Spinal cord (tissue), 10 donors: ENCODE measurements at places on chromosomes 6 and 20.

GRCh38 chr6:166420351-166420750, 37.6 kb upstream of the MPC1 start:
- H3K27me3 ChIP-seq: no peaks in the 10 kb centered on the region
- H3K27ac ChIP-seq: no peak overlapping the region
- H3K4me3 ChIP-seq: no peak overlapping the region
- peak; percentile 23 for DNase-seq

GRCh38 chr6:1054653-1055014, 257.3 kb upstream of the FOXQ1 start:
- H3K4me3 ChIP-seq: no peak overlapping the region
- no peaks in the 10 kb centered on the region for H3K4me1 ChIP-seq
- DNase-seq: no peak

- H3K27me3 ChIP-seq: no peaks in the 10 kb centered on the region
- no peak overlapping the region for H3K4me3 ChIP-seq
- no peak overlapping the region for H3K27ac ChIP-seq
- DNase-seq: no peak
These were observed 9.2 kb upstream of the RAB22A start for GRCh38 chr20:58300321-58300720.

GRCh38 chr20:20446425-20447015, 78.6 kb downstream of the INSM1 start:
- H3K4me3 ChIP-seq: no peak overlapping the region
- H3K36me3 ChIP-seq: no peaks in the 10 kb centered on the region
- H3K4me1 ChIP-seq: peaks cover 4% of the 10 kb centered on the region
- H3K27ac ChIP-seq: no peak overlapping the region

DNA sequence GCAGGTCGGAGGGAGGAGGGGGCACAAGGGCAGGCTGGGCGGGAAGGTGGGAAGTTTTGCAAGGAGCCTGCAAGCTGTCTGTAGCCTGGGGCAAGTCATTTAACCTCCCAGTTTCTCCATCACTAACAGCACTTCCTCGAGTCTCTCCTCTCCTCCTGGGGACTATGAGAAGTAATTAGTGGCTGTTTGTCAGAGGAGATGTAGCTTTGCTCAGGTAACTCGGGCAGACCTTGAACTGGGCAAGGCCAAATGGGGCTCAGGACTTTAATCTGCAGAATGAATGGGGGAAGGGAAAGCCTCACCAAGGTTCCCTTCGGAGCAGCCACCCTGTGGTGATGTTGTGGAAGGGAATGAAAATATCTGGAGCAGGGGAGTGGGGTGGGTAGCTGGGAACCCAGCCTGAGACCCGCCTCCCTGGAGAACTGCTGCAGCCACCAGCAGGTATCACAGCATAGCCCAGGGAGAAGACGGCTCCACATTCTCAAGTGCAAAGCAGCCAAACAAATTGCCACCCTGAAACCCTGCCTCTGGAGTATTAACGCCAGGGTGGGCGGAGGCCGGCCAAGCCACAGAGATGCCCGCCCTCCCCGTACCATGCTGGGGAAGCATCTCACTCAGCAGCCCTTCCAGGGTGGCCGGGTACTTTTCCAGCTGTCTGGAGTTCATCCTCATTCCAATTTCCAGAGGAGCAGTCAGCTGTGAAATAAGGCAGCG, 6.1 kb upstream of the LEMD2 start:
- no peak overlapping the region for H3K4me3 ChIP-seq
- no peaks in the 10 kb centered on the region for H3K27me3 ChIP-seq
- no peak overlapping the region for H3K27ac ChIP-seq
- H3K36me3 ChIP-seq: no peaks in the 10 kb centered on the region
- no peak for DNase-seq

GRCh38 chr6:129498950-129499842, 210.8 kb downstream of the ARHGAP18 start:
- H3K4me1 ChIP-seq: peaks cover 12% of the 10 kb centered on the region
- H3K4me3 ChIP-seq: no peak overlapping the region
- no peaks in the 10 kb centered on the region for H3K27me3 ChIP-seq
- DNase-seq: no peak
- H3K36me3 ChIP-seq: no peaks in the 10 kb centered on the region
- H3K27ac ChIP-seq: no peak overlapping the region

- H3K4me3 ChIP-seq: no peak overlapping the region
- DNase-seq: no peak
- H3K4me1 ChIP-seq: peaks cover 2% of the 10 kb centered on the region
These were observed 9.7 kb upstream of the TBC1D7 start for GRCh38 chr6:13338038-13338437.

- H3K36me3 ChIP-seq: no peaks in the 10 kb centered on the region
- H3K4me3 ChIP-seq: no peak overlapping the region
- no peak overlapping the region for H3K27ac ChIP-seq
- no peaks in the 10 kb centered on the region for H3K4me1 ChIP-seq
- H3K27me3 ChIP-seq: no peaks in the 10 kb centered on the region
These were observed 25.6 kb upstream of the HLA-A start for GRCh38 chr6:29916741-29917140.

- no peaks in the 10 kb centered on the region for H3K4me1 ChIP-seq
- DNase-seq: no peak
- no peaks in the 10 kb centered on the region for H3K27me3 ChIP-seq
- no peak overlapping the region for H3K4me3 ChIP-seq
These were observed 13.3 kb upstream of the SLC2A12 start for GRCh38 chr6:134065706-134066105.

GRCh38 chr6:5403609-5404008, 142.3 kb downstream of the FARS2 start:
- no peaks in the 10 kb centered on the region for H3K4me1 ChIP-seq
- no peaks in the 10 kb centered on the region for H3K27me3 ChIP-seq
- DNase-seq: no peak
- H3K27ac ChIP-seq: no peak overlapping the region

GRCh38 chr6:75299801-75300530, 15.4 kb upstream of the TMEM30A start:
- no peaks in the 10 kb centered on the region for H3K36me3 ChIP-seq
- H3K4me3 ChIP-seq: no peak overlapping the region
- no peaks in the 10 kb centered on the region for H3K4me1 ChIP-seq
- no peaks in the 10 kb centered on the region for H3K27me3 ChIP-seq

- H3K36me3 ChIP-seq: no peaks in the 10 kb centered on the region
- no peak overlapping the region for H3K27ac ChIP-seq
- H3K4me1 ChIP-seq: no peaks in the 10 kb centered on the region
- DNase-seq: no peak
- no peaks in the 10 kb centered on the region for H3K27me3 ChIP-seq
These were observed 283.9 kb downstream of the TBC1D7 start for GRCh38 chr6:13044390-13044789.

- DNase-seq: no peak
- no peak overlapping the region for H3K4me3 ChIP-seq
- H3K27ac ChIP-seq: no peak overlapping the region
- H3K36me3 ChIP-seq: no peaks in the 10 kb centered on the region
- no peaks in the 10 kb centered on the region for H3K27me3 ChIP-seq
These were observed 90.4 kb downstream of the BMP2 start for GRCh38 chr20:6857927-6858326.

GRCh38 chr6:128290221-128290620, 230.2 kb downstream of the PTPRK start:
- no peaks in the 10 kb centered on the region for H3K4me1 ChIP-seq
- DNase-seq: no peak
- H3K36me3 ChIP-seq: no peaks in the 10 kb centered on the region
- no peaks in the 10 kb centered on the region for H3K27me3 ChIP-seq

DNA sequence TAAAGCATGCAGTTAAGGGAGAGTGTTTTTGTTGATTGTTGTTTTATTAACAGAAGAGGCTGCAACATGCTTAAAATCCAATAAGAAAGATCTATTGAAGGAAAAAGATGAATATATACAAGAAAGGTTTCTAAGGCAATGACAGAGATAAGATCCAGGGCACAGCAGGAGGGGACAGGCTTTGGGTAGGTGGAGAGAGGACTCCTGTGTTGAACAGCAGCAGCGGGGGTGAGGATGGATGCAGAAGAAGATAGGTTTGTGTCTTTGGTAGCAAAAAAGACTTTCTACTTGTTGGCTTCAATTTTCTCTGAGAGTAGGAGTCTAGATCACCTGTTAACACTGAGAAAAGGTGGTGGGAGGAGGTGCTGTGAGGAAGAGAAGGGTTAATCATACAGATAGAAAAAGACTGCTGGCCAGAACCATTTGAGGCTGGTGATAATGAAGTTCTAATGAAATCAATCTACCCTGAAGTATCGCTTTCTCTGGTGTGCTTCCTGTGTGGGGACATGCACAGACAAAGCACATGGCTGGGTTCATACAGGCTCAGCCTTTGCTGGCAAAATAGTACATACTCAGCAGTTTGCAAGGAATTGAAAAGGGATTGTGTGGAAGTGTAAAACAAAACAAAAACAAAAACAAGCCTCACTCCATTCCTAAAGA, 17.2 kb upstream of the DST start:
- H3K4me3 ChIP-seq: no peak overlapping the region
- H3K4me1 ChIP-seq: no peaks in the 10 kb centered on the region
- H3K27ac ChIP-seq: no peak overlapping the region
- H3K36me3 ChIP-seq: no peaks in the 10 kb centered on the region

DNA sequence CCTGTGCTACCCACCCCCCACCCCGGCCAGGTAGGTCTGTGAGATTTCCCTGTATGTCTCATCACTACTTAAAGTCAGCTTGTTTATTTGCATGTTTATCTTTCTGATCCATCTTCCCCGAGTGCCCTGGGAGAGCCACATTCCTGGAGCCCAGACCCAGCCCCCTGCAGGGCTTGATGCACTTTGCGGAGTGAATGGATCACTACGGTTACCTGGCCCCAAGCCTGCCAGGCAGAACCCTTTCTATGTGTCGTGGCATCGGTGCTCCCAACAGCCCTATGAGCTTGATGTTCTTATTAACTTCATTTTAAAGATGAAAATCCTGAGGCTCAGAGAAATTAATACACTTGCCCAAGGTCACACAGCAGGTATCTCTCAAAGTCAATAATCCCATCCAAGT, 13.6 kb upstream of the SLCO4A1 start:
- peaks cover 5% of the 10 kb centered on the region for H3K4me1 ChIP-seq
- DNase-seq: no peak
- H3K4me3 ChIP-seq: no peak overlapping the region
- H3K27ac ChIP-seq: no peak overlapping the region

DNA sequence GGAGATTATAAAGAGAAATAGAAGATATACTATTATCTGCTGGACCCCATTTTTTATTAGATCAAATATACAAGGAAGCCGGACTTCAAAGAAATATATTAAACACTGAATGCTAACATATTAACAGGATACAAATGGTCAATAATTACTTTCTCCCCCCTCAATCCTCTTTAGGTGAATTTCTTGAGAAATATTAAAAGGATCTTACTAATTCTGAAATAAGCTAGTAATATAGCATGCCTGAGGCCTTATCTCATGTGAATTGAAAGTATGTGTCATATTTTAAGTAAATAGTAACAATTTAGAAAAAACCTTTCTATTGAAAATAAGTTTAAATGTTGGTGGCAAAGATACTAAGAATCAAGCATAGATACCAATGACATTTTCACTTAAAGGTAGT, 954.7 kb upstream of the MAN1A1 start:
- H3K4me3 ChIP-seq: no peak overlapping the region
- no peak overlapping the region for H3K27ac ChIP-seq
- DNase-seq: no peak

GRCh38 chr20:58286729-58287128, 22.8 kb upstream of the RAB22A start:
- no peaks in the 10 kb centered on the region for H3K36me3 ChIP-seq
- no peaks in the 10 kb centered on the region for H3K4me1 ChIP-seq
- H3K27me3 ChIP-seq: no peaks in the 10 kb centered on the region
- no peak for DNase-seq

DNA sequence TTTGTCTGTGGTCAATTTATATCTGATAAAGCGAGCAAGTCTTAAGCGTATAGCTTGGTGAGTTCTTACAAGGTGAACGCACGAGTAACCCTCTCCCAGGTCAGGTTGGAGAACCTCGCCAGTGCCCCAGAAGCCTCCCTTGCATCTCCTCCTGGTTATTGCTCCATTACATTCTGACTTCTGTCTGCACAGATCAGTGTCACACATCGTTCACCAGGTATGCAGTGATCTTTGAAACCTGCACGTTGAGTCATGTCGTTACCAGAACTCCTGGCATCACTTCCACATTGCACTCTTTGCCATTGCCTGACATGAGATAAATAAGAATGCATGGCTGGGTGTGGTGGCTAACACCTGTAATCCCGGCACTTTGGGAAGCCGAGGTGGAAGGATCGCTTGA, 44.2 kb downstream of the AKAP12 start:
- H3K4me3 ChIP-seq: no peak overlapping the region
- H3K27me3 ChIP-seq: no peaks in the 10 kb centered on the region
- peaks cover 6% of the 10 kb centered on the region for H3K4me1 ChIP-seq
- DNase-seq: no peak
